ENCODE measurements at places on chromosomes 5 and 9. TPM values are rescaled to one million over a fixed set of nuclear protein-coding genes. Genes with fewer than 3 reads are reported as not detected.

Gene PCDHGC4
- not detected for total RNA-seq

Gene CBY3
- not detected for total RNA-seq

Gene C9orf153
- not detected for total RNA-seq

Gene ADAMTSL2
- 0.05 TPM for total RNA-seq

Gene SLC25A2
- total RNA-seq: 1.0 TPM

Gene SERINC5
- total RNA-seq: 23.7 TPM

Gene KCNIP1
- total RNA-seq: 32.4 TPM

Gene OR1J2
- total RNA-seq: not detected

Gene SMAD5
- 39.4 TPM for total RNA-seq

Gene PAPPA
- 2.5 TPM for total RNA-seq

Gene PPP2R2B
- 0.25 TPM for total RNA-seq

Gene OR13C3
- not detected for total RNA-seq

Gene SLIT3
- 3.3 TPM for total RNA-seq

Gene PDE8B
- 0.05 TPM for total RNA-seq

Gene ANKS6
- 26.1 TPM for total RNA-seq

Gene FOXI1
- not detected for total RNA-seq

Gene MARCOL
- not detected for total RNA-seq

Gene SIT1
- total RNA-seq: not detected

Gene PTPN3
- total RNA-seq: 18.8 TPM

Gene CCDC192
- not detected for total RNA-seq

Gene RAI14
- 174 TPM for total RNA-seq

Gene SHC3
- total RNA-seq: 2.1 TPM

Gene UBE2D2
- 78.2 TPM for total RNA-seq

Gene DND1
- 0.35 TPM for total RNA-seq

Gene CYLC2
- not detected for total RNA-seq

Gene IFNA21
- not detected for total RNA-seq

Gene SLC22A4
- total RNA-seq: 1.6 TPM

Gene CNTNAP3B
- total RNA-seq: 11.7 TPM

Gene FAM169A
- total RNA-seq: 6.9 TPM

Gene TNFSF15
- 1.3 TPM for total RNA-seq

Gene ZFP2
- total RNA-seq: 6.4 TPM

Gene C5
- 0.87 TPM for total RNA-seq

Gene NUTM2G
- not detected for total RNA-seq

Gene HAVCR2
- total RNA-seq: 8.2 TPM

Gene PTPRD
- total RNA-seq: 85.4 TPM

Gene PCDHA4
- total RNA-seq: 9.6 TPM

Gene CKMT2
- total RNA-seq: 2.8 TPM

Gene FSTL4
- not detected for total RNA-seq

Gene CORO2A
- 4.9 TPM for total RNA-seq

Gene ARL15
- total RNA-seq: 21.9 TPM

Gene CCDC171
- 0.87 TPM for total RNA-seq

Gene SYK
- 11.8 TPM for total RNA-seq

Gene IL3
- not detected for total RNA-seq

Gene LCN15
- not detected for total RNA-seq

Gene GPX8
- 66.2 TPM for total RNA-seq

Gene TGFBI
- 468 TPM for total RNA-seq

Gene OR1L6
- not detected for total RNA-seq

Gene TMEM8B
- 0.69 TPM for total RNA-seq

Gene SPINK13
- total RNA-seq: 1.8 TPM

Gene ABLIM3
- total RNA-seq: 17.5 TPM

Gene PLCXD3
- under 0.01 TPM for total RNA-seq

Gene KIF4B
- 0.05 TPM for total RNA-seq

Gene PAEP
- not detected for total RNA-seq

Gene CD72
- 0.60 TPM for total RNA-seq

Gene PROB1
- total RNA-seq: 0.52 TPM

Gene PCDHB13
- total RNA-seq: 0.17 TPM

Gene SH3TC2
- 6.4 TPM for total RNA-seq
